ENCODE measurements at places on chromosomes 5 and 9.

DNA sequence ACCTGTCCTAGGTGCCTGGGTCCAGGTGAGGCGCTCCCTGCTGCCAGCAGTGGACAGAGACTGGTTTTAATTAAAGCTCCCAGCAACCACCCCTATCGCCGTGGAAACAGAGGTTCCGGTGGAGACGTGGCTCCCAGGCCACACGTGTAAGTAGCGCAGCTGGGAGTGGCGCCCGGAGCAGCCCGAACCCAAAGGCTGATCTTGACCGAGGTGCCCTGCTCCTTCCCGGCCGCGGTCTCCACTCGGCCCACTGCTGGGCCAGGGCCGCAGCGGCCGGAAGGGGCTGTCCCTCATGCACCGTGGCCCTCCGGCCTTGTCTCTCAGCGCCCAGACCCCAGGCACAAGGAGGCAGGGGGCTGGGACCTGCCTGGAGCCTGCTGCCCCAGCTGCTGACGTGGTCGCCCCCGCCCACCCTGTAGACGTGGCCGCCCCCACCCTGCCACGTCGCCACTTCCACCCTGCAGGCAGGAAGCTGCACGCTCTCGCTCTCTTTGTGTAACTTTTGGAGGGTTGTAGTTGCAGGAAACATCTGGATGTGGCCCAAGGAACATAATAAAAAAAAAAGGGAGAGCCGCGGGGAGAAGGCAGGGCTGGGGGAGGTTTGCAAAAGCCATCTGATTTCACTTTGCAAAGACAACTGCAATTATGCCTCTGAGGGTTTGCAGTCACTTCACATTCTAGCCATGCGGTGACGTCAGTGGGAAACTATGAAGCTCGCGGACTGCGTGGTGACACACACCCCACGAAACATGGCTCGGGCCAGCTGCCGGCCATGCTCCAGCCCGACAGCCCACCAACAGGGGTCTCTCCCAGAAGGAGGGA lies 129.9 kb downstream of the RXRA start:
- peak; percentile 74 for DNase-seq

DNA sequence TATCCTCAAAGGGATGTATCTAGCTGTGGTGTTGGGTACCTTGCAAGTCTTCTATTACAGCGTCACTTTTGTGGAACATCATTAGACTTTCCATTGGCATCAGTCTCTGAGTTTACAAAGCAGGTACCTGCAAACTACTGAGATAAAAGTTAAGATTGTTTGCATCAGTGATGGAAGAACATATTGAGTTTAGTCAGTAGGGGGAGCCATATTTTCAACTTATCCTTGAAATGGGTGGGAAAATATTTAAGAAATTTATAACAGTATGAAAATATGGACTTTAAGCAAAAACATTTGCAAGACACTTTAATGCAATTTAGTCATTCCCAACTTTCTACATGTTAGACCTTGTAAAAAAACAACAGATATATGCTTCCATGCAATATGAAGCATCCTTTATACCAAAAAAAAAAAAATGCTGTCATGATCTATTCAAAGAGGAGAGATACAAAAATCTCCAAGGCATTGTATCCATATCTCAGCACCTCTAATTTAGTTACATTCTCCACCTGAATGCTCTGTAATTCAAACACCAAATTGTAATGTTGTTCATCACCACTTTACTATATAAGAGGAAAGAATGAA lies 98.6 kb upstream of the ADAMTS19 start:
- DNase-seq, result no peak

DNA sequence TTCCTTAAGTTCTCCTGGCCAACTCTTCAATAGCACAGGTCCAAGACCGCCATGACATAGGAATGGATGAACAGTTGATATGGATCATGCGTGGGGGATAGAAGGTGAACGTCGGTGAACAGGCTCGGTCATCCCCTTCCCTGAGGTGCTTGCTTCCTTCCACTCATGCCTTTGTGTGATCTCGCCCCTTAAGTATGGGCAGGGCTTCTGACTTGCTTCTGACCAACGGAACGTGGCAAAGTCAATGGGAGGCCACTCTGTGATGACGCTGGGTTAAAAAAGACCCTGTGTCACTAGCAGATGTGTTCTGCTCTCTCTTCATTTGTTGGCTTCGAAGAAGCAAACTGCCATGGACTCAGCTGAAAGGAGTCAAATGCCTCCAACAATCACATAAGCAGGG lies 240.5 kb upstream of the TUT7 start:
- no peak for DNase-seq

DNA sequence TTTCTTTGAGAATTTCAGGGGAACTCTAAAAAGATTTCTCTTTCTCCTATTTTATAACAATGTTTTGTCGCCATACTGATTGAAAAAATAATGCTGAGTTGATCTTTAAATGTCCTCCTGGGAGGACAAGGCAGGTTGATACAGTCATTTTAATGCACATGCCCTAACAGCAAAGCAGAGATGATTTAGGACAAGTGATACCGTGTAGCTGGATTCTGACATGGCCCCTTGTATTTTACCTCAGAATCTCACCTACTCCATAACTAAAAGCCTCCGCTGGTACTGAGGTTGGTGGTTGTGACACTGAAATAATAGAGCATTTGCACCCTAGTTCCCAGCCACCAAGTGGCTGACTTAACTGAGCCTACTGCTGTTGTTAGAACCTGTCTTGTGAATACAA lies 811 bp upstream of the LRRTM2 start:
- DNase-seq, result no peak

DNA sequence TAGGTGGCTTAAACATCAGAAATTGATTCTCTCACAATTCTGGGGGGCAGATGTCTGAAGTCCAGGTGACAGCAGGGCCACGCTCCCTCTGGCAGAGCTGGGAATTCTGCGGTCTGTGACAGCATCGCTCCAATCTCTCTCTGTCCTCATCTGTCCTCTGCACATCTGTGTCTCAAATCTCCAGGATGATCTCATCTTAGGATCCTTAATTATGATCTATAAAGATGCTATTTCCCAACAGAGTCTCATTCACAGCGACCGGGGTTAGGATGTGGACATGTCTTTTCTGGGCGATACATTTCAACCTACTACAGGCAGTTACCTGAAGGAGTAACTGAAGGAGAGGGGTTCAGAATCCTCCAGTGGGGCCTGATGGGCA lies 31.4 kb downstream of the ANKRD33B start:
- no peak for DNase-seq

- DNase-seq, result no peak
Measured at GRCh38 chr5:82066791-82067190, 95.0 kb downstream of the ATG10 start.

- no peak for DNase-seq
Measured at GRCh38 chr9:113931140-113931539, 55.0 kb downstream of the ZNF618 start.

GRCh38 chr9:88258601-88259000 lies 120.3 kb upstream of the SPATA31C2 start:
- DNase-seq, result no peak

DNA sequence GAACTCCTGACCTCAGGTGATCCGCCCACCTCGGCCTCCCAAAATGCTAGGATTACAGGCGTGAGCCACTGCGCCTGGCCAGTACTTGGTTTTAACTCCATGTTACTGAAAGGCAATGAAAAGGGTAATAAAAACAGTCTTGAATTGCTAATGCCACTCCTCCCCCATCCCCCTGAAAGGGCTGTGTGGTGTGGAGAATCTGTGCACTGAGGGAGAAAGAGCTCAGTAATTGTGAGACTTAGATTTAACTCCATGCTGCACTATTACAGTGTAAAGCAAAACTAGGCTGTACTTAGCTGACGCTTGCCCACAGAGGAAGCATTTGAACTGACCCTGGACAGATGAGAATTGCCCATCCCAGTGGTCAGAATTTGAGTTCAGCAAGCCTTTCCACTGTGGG lies 1662.4 kb upstream of the ACO1 start:
- DNase-seq, result no peak

DNA sequence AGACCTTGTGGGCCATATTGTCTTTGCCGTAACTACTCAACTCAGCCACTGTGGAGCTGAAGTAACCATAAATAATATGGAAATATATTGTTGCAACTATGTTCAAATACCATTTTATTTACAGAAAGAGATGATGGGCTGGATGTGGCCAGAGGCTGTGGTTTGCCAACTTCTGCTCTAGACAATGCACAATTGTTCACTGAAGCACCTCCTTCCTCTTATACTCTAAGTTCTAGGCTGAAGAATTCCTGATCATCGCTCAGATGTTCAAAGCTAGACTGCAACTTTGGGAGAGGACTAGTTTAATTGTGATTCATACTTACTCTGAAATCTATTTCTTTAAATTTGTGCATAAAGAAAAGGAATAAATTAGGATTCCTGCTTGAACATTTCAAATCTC lies 245.0 kb downstream of the TAF11L14 start:
- no peak for DNase-seq

GRCh38 chr5:64384765-64385164 lies 121.0 kb upstream of the RGS7BP start:
- no peak for DNase-seq

DNA sequence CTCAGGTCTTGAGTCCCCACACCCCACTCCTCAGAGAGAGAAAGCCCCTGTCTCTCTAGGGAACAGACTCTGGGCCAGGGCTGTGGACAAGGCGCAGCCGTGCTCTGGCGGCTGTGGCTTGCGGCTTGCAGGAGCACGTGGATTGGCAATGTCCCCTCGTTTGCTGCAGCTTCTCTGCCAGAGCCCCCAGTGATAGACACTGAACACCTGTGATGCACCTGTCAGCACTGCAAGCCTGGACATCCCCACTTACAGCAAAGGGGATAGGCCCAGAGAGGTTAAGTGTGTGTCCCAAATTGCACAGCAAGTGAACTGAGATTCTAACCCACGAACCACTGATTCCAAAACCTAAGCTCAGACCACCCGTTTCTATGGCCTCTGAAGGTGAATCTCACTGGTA lies 7.0 kb downstream of the GFI1B start:
- DNase-seq, result no peak

DNA sequence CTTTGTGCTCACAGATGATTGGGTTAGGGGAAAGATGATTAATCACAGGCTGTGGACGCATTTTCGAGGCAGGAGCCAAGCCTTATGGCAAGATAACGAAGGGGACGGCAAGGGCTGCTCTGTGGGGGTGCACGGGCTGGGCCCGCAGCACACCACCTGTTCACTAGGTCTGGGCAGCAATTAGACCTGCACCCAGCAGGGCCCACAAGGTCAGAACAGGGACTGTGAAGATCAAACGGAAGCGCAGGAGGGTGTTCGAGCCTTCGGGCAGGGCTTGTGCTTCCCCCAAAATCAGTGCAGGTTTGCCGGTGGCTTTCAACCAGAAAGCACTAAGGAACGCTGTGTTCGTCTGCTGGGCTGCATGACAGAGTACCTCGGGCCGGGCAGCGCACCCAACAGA lies 73.7 kb downstream of the UBE2QL1 start:
- no peak for DNase-seq

- no peak for DNase-seq
Measured at GRCh38 chr5:113202287-113202686, 225.7 kb downstream of the DCP2 start.

GRCh38 chr9:86352440-86353077 lies 1.7 kb downstream of the TUT7 start:
- no peak for DNase-seq

- no peak for DNase-seq
Measured at GRCh38 chr9:16371306-16371705, 499.2 kb downstream of the BNC2 start.

DNA sequence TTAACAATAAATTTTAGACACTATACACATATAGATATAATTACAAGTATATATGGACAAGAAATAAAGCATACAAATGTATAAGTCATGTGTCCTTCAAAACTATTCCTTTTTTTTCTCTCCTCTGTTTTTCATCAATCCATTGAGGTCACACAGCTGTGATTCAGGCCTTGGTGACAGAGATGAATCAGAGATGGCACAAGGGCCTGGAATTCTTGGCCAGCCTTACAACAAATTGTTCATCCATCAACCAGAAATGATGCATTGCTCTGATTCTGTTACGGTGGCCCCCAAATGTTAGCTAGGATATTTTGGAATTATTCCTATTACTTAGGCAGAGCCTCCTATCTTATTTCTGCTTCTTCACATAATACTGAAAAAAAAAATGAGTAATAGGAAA lies 108.7 kb upstream of the MPDZ start:
- DNase-seq, result no peak
